NCI-H1092 treated with DMSO at 0.1 percent for 48 hours (cell line): ENCODE measurements at places on chromosomes 5 and 9.

DNA sequence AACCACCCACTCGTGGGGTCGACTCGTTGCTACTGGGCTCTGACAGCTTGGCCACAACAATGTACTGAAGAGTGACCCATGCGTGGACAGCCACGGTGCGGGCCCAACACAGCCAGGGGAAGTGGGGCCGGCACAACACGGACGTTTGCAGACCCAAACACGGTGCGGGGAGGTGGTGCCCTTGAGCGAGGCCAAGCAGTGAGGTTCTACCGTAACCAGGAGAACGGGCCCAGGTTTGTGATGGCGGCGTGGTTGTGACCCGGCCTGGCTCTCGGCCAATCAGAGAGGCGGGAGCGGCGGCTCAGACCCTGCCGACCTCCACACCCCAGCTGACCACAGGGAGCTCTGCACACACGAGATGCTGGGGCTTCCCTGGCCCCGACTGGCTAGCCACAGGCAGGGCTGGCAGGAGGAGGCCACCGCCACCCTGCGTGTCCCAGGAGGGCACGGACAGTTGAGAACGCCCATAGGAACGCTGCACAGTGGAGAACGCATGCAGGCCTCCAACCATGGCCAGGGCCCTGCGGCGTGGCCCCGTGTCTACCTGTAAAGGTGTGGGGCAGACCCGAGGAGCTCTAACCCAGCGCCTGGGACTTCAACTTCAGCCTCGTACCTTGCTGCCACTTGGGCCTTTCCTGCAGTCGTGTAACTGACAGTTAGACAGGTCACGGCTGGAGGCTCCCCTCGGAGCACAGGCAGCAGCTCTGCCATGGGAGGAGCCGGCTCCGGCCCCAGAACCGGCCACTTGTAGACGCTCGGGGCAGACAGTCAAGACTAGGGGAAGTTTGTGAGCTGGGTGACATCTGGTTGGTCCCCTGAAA lies 13.7 kb downstream of the BRD3 start:
- DNase-seq, result no peak

- no peak for DNase-seq
These were observed 24.6 kb downstream of the NKD2 start for GRCh38 chr5:1033178-1033577.

GRCh38 chr9:2919347-2919746 lies 75.5 kb upstream of the PUM3 start:
- no peak for DNase-seq

DNA sequence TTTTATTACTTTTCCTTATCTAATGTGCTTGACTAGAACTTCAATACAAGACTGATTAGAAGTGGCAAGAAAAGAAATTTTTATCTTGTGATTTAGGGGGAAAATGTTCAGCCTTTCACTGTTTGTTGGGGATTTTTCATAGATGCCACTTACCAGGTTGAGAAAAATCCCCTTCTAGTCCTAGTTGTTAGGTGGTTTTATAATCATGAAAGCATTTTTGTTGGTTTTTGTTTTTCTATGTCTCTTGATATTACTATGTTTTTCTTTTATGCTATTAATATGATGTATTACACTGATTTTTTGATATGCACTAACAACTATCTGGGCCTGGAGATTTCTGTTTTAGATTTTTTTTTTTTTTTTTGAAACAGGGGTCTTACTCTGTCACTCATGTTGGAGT lies 134.0 kb downstream of the PARP8 start:
- no peak for DNase-seq

DNA sequence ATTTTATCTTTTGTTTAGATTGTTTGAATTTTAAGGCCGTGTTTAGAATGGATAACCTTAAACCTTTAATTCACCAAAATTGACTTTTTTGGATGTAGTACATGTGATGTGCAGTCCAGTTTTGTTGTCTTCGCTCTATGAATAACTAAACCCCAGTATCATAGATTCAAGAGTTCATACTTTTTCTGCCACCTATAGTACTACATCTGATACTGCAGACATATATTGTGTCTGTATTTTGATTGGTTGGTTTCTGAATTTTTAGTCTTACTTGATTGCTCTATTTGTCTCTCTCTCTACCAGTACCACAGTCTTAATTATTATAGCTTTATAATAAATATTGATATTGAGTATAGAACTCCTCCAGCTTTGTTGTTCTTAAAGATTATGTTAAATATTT lies 58.1 kb downstream of the PPIP5K2 start:
- no peak for DNase-seq

GRCh38 chr5:134943547-134943946 lies 24.2 kb upstream of the CATSPER3 start:
- DNase-seq, result no peak
